D341Med (cell line): ENCODE measurements at places on chromosomes 16 and 17.

DNA sequence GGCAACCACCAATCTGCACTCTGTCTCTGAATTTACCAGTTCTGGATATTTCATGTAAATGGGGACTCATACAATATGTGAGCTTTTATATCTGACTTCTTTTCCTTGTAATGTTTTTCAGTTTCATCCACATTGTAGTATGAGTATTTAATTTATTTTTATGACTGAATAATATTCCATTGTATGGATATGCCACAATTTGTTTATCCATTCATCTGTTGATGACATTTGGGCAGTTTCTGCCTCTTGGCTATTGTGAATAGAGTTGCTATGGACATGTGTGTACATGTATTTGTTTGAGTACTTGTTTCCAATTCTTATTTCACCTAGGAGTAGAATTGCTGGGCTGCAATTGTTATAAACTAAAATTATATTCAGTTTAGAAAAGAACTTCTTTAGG is 126.9 kb downstream of the MRTFB start:
- DNase-seq = no peak

DNA sequence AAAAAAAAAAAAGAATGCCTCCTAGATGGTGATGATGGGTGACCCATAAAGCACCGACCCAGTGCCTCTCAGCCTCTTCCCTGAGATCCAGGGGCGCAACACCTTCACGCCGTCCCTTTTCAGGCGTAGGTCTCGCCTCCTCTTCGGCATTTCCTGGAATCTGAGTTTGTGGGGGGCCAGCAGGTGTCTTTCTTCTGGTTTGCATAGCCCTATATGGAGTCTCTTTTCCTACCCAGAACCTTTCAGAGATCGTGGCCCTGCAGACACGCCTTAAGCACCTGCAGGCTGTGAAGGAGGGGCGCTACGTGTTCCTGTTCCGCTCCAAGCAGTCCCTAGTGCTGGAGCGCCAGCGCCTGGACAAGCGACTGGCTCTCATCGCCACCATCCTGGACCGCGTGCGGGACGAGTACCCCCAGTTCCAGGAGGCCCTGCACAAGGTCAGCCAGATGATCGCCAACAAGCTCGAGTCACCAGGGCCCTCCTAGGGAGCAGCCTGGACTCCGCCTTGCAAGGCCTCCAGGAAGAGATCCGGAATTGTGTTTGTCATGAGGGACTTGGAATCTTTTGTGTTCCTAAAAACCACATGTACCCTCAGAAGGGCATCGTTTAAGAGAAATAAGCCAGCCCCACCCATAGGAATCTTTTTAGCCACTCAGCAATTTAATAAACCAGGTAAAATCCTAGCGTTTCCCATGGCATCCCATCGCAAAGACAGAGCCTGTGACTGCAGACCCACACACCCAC is 1.9 kb upstream of the GAA start:
- DNase-seq = no peak

- no peak for DNase-seq
Measured at GRCh38 chr16:71915350-71915749, 20.0 kb downstream of the IST1 start.

GRCh38 chr17:31493656-31494155 is 102.2 kb downstream of the RAB11FIP4 start:
- DNase-seq = no peak

DNA sequence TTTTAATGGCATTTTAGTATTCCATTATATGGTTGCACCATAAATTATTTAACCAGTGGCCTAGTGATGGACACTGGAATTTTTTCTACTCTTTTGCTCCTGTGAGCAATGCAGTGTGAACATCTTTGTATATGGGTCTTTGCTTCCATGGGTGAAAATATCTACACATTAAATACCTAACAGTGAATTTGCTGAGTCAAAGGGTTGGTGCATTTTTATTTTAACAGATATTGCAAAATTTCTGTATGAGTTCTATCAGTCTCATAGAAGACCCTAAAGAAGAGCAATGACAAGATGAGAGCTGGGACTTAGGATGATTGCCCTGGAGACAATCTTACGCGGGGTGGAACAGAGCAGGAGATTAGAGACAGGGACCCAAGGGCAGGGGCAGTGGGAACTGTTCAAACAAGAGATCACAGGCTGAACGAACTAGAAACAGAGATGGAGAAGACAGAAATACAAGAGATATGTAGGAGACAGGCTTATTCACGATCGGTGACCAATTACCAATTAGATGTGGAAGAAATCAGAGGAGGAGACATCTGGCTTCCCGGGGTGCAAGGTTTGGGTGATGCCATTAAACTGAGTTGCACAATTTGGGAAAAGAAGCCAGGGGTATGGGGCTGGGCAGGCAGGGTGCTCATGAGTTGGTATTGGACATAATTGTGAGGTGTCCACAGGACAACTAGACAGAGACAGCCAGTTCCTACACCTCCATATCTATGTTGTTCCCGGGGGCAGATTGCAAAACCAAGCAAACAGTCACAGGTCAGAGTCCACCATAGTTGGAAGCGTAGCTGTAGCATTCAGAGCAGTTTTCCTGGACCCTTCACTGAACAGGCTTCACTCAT is 39.9 kb upstream of the LONP2 start:
- DNase-seq = no peak

DNA sequence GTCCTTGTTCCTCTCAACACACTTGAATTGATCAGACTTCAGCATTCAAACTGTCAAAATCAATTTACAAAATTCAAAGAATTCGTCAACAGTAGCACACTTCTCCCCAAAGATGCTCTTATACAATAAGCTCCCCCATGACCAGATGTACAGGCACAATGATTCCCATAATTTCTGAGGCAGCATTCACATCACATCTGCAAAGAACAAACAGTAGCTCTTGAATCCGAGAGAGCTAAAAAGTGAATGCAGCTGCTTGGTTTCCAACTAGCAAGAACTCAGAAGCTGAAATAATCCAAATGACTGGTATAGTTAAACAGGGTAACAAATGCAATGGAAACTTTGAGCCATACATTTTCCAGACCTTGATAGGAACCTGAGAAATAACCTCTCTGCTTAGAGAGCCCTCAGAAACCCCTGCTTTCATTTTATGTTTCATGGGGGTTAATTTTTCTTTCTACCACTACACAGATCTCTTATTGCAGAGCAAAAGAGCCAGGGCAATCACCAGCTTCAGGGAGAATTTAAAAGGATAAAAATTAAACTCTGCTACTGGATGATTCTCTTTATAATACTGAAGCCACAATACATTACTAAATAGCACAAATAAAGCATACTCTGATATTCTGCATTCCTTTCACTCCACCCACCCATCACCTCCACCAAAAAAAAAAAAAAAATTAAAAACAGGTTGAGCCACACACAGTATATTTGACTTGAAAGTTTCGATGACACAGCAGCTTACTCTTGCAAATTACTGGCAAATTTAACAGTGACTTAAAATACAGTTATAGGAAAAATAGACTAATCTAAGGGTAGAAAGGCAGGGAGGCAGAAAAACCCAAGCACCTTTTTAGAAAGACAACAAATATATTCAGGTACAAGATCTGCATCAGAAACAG is 23.1 kb upstream of the TMEM97 start:
- no peak for DNase-seq

DNA sequence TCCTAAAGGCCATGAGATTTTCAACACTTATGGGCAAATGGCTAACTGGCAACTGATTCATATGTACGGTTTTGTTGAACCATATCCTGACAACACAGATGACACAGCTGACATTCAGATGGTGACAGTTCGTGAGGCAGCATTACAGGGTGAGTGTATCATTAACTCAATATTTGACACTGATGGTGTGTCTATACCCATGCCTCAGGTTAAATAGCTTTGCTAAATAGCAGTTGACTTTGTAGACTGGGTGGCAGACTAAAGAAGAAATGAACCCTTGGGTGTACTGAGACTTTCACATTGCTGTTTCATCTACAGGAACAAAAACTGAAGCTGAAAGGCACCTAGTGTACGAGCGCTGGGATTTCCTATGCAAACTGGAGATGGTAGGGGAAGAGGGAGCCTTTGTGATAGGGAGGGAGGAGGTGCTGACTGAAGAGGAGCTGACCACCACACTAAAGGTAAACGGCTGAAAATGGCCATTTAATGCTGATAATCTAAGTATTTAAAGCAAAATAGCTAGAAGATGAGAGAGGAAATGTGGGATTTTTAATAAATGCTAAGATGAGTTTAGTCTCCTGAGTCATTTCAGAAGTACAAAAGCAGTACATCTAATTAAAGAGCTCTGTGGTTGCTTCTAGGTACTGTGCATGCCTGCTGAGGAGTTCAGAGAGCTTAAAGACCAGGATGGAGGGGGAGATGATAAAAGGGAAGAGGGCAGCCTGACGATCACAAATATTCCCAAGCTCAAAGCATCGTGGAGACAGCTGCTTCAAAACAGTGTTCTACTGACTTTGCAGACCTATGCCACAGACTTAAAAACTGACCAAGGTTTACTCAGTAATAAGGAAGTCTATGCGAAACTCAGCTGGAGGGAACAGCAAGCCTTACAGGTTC is 3.0 kb downstream of the SETD6 start:
- no peak for DNase-seq

DNA sequence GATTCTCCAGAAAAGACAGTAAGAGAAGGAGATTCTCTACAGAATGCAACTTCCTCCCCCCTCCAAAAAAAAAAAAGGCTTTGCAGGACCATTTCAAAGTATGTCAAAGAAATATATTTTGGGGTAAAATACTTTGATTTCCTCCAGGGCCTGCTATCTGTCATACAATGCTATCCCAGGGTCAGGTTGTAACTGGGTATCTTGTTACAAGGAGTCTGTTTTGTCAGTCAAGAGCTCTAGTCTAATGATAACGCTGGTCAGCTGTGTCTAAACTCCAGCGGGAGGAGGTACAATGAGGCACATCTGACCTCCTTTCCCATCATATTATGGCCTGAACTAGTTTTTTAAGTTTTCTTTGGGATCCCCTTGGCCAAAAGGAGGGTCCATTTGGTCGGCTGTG is 408.4 kb upstream of the CDH5 start:
- DNase-seq = no peak
